Stimulated activated CD8-positive, alpha-beta memory T cell treated with anti-CD3 and anti-CD28 coated beads, Interleukin-15, amount 100 ng/mL, for 24 hours (primary cell): ENCODE measurements at places on chromosomes 12 and 14.

- no peak for DNase-seq
These were observed 88.9 kb downstream of the LIN7A start for GRCh38 chr12:80848858-80849257.

- no peak for DNase-seq
These were observed 76.4 kb upstream of the BCAT1 start for GRCh38 chr12:25025260-25025659.

DNA sequence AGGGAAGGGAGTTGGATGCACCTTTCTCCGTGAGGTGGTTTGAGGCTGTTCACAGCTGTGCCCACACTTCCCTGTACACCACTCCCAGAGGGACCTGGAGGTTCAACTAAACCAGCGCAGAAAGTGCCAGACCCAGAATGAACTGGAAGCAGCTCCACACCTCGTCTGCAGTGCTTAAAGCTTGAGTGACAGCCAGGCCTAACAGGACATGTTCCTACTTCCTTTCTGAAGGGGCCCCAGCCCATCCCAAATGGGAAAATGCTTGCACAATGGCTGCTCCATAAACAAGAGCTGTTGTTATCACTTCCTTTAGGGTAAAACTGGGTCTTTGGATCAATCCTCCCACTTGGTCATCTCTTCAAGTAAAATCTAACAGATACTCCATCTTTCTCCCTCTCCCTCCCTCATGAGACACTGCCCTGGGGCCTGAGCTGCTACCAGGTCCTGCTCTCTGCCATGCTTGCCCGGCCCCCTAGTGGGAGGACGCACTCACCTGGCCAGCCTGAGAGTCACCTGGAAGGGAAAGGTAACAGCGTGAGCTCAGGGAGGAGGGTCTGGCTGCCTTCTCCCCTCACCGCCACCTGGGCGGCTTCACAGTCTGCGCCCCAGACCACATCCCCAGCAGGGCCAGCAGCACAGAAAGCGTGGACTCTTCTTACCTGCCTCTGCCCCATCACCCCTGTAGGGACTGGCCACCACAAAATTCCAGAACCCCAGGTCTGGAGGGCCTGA lies 33.5 kb downstream of the ISCA2 start:
- no peak for DNase-seq

- DNase-seq, result no peak
These were observed 45.5 kb upstream of the FAR2 start for GRCh38 chr12:29103539-29103974.

GRCh38 chr12:24356240-24356804 lies 406.9 kb upstream of the SOX5 start:
- no peak for DNase-seq

DNA sequence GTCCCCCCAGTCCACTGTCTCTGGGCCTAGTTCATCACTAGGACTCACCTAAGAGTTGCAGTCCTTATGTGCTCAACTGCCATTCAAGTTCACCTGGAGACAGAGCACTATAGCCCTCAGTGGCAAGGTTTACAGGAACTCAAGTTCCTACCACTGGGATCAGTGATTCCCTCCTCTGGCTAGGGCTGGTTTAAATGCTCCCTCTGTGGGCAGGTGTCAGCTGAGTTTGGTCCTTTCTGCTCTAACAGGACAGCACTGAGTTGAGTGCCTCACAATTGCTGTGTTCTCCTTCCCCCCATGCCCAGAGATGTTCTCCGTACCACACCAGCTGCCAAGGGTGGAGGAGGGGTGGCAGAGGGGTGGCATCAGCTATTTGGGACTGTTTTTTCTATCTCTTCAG lies 20.8 kb upstream of the SAV1 start:
- DNase-seq, result no peak

- no peak for DNase-seq
These were observed 28.5 kb upstream of the PNMA1 start for GRCh38 chr14:73742520-73743238.

GRCh38 chr12:68468036-68468435 lies 135.9 kb upstream of the MDM1 start:
- no peak for DNase-seq

DNA sequence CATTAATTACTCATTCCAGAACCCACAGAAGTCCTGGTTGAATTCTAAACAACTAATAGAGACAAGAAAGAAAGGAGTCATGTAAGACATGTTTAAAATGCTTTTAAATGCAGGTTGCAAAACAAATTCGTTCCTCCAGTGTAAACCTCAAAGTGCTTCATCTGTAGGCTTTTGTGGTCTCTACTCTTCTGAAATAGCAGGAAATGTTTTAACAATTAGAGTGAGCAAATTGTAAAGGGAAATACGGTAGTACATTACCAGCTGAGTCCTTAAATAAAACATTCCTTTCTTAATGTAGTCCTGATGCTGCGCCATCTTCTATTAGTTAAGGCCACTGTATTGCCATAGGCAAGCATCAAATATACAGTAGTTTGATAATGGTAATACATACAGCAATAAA lies 1934.2 kb upstream of the SEL1L start:
- DNase-seq, result no peak
